ENCODE measurements at places on chromosomes 12 and 14.
A peak's percentile ranks its signal among the peaks of the same experiment; 100 is the strongest.

- DNase-seq: no peak
Observed at GRCh38 chr14:91272341-91273272, 28.1 kb upstream of the GPR68 start.

GRCh38 chr12:62207248-62207647, 53.0 kb upstream of the USP15 start:
- DNase-seq: no peak

DNA sequence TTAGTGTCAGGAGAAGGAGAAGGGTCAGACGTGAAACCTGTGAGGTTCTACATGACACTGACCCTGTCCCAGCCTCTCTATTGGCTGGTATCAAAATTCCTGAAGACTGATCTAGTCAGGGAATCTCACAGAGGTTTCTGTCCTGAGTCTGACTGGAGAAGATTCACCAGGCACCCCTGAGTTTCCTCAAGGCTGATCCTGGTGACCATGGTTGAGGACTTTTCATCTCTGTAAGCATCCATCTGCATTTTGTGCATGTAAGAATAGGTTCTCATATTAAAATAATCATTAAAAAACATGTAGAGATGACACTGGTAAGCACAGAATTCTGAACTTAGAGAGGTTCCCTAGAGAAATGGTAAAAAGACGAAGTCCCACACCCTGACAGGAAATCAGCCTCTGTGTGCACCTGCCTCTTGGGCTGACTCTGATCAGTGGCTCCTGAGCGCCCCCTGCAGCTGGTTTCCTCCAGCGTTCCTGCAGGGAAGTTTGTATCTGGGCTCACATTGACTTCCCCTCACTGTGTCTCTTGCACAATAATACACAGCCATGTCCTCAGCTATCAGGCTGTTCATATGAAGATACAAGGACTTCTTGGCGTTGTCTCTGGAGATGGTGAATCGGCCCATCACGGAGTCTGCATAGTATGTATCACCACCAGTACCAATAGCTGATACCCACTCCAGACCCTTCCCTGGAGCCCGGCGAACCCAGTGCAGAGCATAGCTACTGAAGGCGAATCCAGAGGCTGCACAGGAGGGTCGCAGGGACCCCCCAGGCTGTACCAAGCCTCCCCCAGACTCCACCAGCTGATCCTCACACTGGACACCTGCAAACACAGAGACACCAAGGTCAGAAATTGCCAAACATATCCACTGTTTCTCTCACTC, 991.9 kb downstream of the TMEM121 start:
- no peak for DNase-seq

DNA sequence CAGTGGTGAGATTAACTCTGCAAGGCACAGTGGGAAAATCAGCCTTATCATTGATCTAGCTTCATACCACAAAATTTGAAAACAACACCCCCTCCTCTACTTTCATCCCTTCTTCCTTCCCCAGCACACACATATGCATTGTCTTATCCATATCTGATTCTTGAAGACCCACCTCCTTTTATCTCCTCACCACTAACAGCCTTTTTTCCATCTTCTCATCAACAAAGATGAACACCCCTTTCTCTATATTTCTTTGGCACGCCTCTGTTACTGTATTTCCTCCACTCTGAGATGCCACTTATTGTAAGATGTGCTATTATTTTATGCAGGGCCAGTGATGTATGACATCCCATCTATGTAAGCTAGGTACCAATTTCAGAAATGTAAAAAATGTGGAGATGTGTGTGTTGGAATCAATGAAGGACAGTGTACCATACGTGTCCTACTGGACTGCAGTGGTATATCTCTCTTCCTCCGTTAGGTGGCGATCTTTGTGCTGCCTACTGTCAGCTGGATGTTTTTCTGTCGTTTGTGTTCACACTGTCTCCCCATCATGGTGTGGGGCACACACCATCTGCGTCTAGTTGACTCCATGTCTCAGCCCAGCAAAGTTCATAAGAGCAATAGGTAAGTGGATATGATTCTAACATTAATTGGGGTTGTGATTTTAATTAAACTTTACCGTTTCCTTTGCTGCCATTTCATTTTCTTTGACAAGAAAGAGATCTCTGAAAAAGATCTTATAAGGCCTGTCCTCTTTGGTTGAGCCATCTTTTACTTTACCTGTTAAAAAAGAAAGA, 24.0 kb downstream of the CCDC38 start:
- peak; percentile 37 for DNase-seq

DNA sequence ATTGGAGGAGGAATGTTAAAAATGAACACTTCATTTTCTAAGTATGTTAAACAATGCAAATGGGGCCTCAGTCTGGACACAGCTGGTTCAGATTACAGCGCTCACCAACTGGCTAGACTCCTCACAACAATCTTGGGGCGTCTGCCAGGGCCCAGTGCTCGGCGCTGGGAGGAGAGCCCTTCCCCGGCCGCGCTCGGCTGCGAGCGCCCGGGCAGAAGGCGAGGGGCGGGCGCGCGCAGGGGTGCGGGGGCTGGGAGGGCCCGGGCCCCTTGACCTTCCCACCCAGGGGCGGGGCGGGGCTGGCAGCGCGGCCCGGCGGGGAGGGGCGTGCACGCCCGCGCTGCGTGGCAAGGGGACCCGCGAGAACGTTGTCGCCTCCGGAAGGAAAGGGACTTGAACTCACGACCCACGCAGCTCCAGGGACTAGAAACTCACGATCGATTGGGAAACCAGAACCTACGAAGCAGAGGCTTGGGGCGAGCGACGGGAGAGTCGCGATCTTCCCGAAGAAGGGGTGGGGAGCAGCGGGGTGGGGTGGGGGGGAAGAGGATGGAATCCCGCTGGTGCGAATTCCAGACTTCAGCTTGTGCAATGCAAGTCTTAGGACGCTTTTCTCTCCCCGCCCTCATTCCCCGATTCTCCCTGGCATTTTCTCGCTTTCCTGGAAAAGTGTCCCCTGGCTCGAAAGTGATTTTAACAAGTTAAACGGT, at the start of gene FBLN5:
Gene FBLN5, minus strand, starts transcription at position 220 of the 710 bp plus-strand sequence. CDS start 465 bp downstream, outside the sequence.
- DNase-seq: peak; percentile 67

- no peak for DNase-seq
Observed at GRCh38 chr12:99339663-99340062, 307.9 kb upstream of the GARIN6 start.

GRCh38 chr12:22687361-22688076, 62.5 kb downstream of the ETNK1 start:
- DNase-seq: peak; percentile 25

DNA sequence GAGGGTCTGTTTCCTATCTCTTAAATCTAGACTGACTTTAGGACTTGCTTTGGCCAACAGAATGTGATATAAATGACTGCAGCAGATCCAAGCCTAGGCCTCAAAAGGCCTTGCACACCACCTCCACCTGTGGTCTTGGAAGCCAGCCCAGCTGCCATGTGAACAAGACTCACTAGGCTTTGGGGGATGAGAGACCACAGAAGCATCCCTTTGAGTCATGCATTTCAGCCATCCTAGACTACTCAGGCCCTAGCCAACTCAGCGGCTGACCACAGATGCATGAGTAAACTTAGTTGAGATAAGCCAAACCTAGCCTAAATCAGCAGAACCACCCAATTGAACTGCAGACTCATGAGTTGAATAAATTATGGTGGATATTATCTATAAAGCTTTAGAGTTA, 87.7 kb downstream of the KCNH5 start:
- DNase-seq: peak; percentile 58

DNA sequence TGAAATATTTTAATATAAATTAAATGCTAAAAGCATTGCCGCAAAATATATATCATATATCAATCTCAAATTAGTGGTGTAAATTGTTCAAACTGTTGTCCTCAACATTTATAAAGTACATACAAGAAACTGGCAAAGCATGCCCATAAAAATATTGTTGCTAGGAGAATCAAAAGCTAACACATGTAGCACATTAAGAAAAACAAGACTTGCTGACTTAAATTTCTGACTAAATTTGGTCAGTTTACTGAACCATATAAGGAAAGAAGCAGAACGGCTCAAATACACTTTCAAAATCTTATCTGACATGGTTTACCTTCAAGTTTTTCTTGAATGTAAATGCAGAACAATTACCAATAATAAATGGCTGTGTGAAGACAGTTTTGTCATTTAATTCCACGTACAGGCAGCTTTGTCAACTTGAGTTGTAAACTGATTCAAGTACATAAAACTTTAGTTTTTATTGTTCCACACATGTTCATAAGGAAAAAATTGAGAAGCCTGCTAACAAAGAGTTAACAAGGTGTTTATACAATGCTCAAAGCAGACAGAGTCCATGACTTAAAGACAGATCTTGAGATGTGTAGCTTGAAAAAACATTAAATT, 50.4 kb downstream of the PPP1R12A start:
- DNase-seq: no peak

DNA sequence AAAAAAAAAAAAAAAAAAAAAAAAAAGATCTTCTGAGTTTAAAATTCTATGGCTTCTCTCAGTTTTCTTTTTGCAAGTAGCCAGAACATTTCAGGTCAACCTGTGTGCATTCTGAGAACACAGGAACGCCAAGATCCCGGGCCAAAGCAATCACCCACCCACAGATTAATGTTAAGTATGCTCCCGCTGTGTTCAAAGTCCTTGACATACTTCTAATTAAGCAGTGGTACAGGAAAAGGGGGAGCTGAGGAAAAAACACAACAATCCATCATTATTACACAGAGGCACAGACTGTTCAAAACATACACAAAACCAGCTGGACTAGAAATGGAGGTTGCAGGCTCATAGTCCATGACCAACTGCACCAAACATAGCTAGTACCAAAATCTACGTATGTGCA, 2.8 kb downstream of the FBXO21 start:
- no peak for DNase-seq

DNA sequence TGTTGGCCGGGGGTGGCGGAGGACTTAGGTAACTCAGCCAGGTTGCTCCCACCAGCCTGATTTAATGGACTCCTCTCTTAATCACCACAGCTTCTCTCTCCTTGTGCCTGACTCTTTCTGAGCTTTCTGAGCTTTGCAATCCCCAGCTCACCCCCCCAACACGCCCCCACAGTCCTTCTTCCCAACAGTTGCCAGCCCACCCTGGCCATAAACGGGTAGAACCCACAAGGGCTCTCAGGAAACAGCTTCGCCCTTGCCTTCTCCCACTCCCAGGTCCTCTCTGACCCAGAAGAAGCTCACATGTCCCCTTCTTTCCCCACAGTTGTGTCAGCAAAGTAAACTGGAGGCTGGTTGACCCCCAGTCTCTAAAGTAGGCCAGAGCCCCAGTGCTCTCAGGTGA, 32.9 kb downstream of the ZFP36L1 start:
- no peak for DNase-seq

DNA sequence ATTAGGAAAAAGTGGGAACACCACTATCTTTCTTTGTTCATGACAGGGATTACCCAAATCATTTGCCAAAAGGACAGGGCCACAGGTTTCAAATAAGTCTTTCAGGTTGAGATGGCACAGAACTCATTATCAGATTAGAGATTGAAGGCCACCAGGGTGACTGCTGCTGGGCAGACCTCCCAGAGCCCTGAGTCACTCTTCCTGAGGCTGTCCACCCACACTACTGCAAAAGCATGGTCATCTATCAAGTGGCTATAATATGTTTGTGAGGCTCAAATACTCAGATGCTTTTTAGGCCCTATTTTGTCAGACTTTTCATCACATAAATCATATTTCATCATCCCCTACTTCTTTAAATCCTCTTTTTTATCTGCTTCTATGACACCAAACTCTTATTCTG, 155.3 kb upstream of the CCDC196 start:
- DNase-seq: no peak

DNA sequence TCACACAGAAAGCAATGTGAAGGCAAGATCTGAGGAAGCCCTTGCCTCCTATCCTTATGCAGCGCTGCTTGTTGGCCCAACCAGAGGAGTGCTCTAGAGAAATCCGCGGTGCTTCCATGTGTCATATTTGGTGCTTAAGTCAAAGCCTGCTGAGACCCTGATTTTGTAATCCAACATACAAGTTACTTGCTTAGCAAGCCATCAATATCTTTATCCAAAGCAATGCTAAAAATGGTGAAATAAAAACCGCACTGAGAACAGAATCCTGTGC, 250.0 kb downstream of the MED13L start:
- no peak for DNase-seq

- DNase-seq: peak; percentile 8
Observed at GRCh38 chr14:81401420-81402122, 1.4 kb upstream of the STON2 start.

DNA sequence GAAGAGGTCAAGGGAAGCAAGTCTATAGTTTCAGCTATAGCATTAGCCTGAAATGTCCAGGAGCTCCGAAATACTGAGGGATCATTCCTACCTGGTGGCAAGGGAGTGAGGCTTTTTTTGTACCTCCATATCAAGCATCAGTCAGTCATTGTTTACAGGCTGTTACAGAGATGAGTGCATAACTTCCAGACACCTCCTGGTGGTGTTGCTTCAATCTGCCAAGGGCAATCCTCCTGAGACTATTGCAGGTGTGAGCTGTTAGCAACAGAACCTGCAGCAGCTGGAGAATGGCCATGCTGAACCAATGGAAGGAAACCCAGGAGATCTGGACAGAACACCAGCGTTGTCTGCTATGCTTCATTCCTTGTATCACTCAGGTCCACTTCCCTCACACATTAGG, 80.0 kb upstream of the SLC8A3 start:
- DNase-seq: no peak

DNA sequence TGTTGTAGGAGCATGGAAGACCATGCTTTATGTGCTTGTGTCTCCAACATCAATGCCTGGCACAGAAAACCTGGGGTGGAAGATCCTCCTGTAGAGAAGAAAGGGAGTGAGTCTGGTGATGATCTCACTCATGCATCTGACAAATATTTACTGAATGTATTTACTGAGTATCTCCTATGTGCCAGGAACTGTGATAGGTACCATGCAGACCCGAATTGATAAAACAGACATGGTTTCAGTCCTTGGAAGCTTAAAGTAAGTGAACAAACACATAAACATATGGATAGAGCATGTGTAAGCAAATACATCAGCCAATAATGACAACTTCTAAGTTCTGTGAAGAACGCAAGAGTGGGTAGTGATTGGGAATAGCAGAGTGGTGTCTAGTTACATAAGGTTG, 117.0 kb upstream of the CCDC198 start:
- no peak for DNase-seq

GRCh38 chr12:48643011-48643410, 39.0 kb downstream of the KANSL2 start:
- no peak for DNase-seq

Measured in hepatic stellate cell (primary cell).